ENCODE measurements at places on chromosomes 11 and 22. TPM values are rescaled to one million over a fixed set of nuclear protein-coding genes. Genes with fewer than 3 reads are reported as not detected.

The HTR3B gene
- total RNA-seq, result not detected

The KRTAP5-5 gene
- not detected for total RNA-seq

The CCDC87 gene
- 0.10 TPM for total RNA-seq

The LDLRAD3 gene
- 0.98 TPM for total RNA-seq

The ALDH3B1 gene
- 3.2 TPM for total RNA-seq

The DEUP1 gene
- not detected for total RNA-seq

The NELL1 gene
- total RNA-seq, result not detected

- DNase-seq, result no peak
Measured at GRCh38 chr22:49910229-49911155, 7.7 kb downstream of the ALG12 start.

DNA sequence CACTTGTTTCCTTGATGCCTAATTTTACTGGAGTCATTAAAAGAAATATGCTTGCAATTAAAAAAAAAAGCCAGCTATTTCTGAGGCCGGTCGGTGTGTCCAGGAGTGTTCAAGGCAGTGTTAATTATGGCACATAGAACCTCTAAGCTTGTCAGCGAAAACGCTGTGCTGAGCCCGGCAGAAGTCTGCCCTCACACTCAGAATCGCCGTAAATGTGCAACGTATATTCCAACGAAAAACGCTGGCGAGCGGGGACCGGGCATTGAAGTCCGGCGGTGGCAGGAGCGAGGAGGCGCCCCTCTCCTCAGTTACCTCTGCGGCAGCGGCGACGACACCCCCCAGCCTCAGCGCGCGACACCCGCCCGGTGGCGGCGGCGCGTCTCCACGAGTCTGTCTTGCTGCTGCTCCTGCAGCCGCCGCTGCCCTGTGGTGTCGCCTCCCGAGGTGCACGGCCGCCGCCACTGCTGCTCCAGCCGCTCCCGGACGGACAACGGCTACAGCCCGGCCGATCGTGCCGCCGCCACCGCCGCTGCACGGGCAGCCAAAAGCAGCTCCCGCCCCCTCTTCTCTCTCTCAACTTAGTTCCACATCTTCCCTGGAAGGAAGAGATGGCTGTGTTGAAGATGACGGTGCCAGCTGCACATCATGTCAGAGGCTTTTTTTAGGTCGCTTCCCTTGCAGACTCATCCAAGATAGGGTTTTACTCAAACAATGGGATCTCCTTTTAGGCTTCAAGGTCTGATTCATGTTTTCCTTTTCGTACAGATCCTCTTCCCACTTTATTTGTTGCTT lies 56.0 kb downstream of the JAM3 start:
- DNase-seq, result no peak

GRCh38 chr22:41377846-41378245 lies 3.9 kb upstream of the TEF start:
- no peak for DNase-seq

GRCh38 chr11:102940714-102941588 lies 14.6 kb downstream of the MMP13 start:
- no peak for DNase-seq

GRCh38 chr22:47439643-47440265 lies 677.3 kb downstream of the TBC1D22A start:
- DNase-seq, result no peak

DNA sequence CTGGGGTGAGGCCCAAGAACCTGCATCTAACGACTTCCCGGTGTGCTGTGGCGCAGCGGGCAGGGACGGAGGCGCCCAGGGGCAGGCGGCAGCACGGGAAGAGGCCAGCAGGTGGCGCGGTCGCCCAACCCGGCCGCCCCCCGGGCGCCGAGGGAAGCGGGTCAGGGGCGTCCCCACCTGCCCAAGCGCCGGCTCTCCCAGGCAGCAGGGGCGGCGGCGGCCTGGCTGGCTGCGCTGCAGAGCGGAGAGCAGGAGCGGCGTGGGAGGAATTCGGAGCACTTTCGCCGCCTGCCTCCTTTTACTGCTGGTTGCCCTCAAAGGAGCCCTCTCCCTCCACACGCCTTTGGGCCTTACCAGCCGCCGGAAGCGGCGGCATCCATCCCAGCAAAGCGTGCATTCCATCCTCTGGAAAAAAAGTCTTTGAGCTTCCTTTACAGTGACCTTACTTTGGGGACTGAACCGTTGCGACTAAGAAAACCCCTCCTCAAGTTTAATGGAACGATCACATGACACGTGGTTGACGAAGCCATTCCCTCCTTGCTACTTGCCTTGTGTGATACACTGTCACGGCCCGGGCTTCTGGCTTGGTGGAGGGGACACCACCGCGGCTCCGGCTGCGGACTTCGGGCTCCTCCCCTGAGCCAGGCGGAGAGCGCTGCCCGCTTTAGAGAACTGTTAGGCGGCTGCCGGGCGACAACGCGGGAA lies 106.8 kb upstream of the CLMP start:
- DNase-seq, result peak; percentile 53

GRCh38 chr11:128563942-128564641 lies 23.3 kb downstream of the ETS1 start:
- no peak for DNase-seq

DNA sequence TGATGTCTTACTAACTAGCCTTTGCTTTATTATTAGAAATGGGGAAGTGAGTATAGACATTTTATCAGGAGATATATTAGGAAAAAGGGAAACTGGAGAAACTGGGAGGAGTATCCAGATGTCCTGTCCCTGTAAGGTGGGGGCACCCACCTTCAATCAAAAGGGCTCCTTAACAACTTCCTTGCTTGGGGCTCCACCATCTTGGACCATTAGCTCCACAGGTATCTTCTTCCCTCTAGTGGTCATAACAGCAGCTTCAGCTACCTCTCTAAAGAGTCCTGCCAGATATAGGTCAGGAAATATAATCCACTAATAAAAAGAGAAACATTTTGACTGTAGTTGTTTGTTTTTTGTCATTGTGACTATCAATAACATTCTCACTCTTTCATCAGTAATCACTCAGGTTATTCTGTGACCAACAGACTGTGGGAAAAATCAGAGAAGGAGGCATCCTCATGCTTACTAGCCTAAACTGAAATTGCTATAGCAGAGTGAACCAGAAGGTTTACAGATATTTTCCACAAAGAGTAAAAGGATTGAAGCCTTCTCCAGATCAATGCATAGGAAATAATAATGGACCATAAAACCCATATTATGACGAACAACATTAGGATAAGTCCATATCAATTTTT lies 10.4 kb downstream of the OR51B4 start:
- DNase-seq, result no peak

DNA sequence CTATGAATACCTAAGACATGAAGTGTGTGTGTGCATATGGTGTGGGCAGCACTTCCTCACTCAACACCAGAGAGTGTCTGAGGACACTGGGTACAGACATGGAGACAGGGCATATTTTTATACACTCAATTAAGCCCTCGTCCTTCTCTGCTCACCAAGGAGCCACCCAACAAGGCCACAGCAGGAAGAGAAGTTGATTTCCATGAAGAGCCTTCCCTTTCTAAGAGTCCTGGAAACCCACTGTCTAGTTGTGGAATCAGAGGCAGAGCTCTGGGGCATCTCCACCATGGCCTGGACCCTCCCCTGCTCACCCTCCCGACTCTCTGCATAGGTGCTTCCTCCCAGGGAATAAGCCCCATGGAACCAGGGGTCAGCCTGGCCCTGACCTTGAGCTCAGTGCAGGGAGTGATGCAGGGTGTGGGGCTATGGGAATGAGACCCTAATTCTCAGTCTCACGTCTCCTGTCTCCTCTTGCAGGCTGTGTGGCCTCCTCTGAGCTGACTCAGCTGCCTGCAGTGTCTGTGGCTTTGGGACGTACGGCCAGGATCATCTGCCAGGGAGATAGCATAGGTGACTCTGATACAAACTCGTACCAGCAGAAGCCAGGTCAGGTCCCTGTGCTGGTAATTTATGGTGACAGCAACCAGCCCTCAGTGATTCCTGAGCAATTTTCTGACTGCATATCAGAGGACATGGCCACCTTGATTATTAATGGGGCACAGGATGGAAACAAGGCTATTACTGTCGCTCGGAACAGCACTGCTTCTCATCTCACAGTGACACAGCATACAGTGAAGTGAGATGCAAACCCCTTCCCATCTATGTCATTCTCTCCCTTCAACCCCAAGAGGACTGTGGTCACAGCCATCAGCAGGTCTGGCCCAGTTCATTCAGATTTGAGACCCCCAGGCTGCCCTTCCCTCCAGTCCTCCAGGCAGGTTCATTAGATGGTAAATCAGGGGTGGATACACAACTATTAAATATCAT lies 14.6 kb upstream of the IGLL5 start:
- peak; percentile 23 for DNase-seq

- no peak for DNase-seq
Measured at GRCh38 chr11:17713851-17714250, 5.5 kb upstream of the MYOD1 start.

DNA sequence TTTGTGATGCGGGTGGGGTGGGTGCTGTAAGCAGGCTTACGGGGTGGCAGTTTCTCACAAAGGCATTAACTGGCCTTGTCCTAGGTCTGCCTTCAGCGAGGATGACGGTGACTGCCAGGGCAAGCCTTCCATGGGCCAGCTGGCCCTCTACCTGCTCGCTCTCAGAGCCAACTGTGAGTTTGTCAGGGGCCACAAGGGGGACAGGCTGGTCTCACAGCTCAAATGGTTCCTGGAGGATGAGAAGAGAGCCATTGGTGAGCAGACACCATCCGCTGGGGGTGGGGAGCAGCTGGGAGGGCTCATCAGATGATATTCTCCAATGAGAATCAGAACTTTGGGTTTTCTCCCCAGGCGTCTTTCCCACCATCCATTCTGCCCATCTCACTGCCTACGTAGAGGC lies 5.8 kb downstream of the TCN2 start:
- DNase-seq, result no peak

DNA sequence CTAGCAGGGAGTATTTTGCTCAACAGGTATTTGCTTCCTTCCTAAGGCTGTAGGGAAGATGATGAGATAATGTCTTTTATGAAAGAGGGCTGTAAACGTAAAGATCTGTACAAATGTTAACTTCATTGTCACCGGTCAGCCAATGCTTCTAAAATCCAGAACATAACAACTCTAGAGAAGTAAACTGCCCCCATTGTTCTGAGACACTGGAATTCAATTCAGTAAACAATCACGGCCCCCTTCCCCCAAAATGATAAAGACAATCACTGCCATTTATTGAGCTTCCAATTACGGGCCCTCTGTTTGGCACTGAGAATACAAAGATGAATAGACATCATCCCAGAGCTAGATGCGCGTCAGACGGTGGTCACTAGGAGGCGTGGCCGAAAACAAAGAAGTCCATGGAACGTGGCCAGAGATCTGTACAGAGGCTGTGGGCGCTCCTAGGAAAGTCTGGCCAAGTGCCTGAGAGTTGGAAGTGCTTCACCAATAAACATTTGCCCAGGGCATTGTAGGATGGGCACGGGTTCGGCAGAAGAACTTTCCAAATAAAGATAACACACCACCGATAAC lies 576 bp downstream of the TMEM258 start:
- no peak for DNase-seq

GRCh38 chr22:27370269-27370668 lies 431.3 kb downstream of the MN1 start:
- DNase-seq, result no peak

- no peak for DNase-seq
Measured at GRCh38 chr11:95148406-95148805, 58.8 kb downstream of the ENDOD1 start.

DNA sequence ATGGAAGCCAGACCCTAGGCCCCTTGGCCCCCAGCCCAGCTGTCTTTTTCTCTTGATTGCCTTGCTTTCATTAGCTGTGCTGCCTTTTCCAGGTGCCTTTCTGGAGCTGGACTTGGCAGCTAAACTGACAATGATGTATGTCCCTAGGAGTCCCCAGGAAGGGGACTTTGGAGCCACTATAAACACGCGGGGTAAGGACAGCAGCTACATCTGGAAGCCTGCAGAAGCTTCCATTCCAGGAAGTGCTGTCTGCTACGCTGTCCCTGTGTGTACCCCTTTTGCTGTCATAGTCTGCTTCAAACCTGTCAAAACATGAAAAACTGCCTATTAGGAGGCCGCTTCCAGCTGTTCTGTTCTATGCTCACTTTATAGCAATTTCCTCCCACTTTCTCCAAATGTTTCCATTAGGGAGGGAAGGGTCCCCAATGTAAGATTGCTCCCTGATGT lies 153.3 kb upstream of the RAG2 start:
- no peak for DNase-seq

DNA sequence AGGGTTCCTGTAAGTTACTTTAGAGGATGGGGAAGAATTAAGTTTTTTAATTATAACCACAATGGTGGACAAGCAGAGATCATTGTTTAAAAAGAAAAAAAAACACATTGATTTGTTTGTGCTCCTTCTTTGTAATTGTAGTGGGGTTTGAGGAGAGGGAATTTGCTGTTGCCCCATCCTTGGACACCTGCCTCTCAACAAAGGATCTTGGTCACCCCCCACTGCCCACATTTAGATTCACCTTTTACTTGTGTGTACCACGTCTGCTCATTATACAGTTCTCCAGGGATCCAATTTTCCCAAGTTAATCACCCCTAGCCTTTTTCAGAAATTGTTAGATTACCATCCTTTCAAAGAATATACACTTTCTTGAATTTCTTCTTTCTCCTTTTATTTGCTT lies 53.0 kb downstream of the DNAJC24 start:
- DNase-seq, result no peak

DNA sequence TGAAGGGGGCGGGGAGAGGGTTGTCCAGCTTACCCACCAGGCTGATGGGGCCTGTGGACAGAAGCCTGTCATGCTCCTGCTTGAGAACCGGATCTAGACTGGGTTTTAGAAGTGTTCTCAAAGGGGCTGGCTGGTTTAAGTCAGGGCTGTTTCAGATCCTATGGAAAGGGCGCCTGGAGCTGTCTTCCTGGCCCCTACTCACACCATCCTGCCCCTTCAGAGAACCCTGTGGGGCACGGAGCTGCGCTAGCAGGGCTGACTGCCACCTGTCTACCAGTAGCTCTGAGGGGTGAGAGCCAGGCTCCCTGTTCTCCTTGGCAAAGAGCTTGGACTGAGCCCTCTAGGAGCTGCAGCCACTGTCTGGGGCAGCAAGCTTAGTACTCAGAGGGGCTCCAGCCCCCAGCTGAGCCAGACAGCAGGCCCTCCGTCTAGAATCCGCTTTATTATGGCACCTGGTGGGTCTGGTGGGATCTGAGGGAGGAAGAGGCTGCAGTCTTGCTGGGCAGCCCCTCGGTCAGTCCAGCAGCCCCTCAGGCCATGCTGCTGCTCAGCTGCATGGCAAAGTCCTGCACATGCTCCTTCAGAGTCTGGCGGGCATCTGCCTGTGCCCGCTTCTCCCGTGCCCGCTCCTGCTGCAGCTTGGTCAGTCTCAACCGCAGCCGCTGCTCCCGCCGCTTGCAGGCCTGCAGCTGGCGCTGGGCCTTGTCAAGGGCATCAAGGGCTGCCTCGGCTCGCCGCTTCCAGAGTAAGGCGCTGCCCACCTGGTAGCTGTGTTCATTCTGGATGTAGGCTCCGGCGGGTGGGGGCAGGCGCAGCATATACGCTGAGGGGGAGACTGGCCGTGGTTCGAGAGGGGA lies 2.3 kb downstream of the THAP7 start:
- no peak for DNase-seq

Measured in left lobe of liver (tissue), 2 donors.